Stimulated activated CD8-positive, alpha-beta memory T cell treated with anti-CD3 and anti-CD28 coated beads, Interleukin-2, amount 100 ng/mL, for 1 hour (primary cell): ENCODE measurements at places on chromosomes 1 and 21.

DNA sequence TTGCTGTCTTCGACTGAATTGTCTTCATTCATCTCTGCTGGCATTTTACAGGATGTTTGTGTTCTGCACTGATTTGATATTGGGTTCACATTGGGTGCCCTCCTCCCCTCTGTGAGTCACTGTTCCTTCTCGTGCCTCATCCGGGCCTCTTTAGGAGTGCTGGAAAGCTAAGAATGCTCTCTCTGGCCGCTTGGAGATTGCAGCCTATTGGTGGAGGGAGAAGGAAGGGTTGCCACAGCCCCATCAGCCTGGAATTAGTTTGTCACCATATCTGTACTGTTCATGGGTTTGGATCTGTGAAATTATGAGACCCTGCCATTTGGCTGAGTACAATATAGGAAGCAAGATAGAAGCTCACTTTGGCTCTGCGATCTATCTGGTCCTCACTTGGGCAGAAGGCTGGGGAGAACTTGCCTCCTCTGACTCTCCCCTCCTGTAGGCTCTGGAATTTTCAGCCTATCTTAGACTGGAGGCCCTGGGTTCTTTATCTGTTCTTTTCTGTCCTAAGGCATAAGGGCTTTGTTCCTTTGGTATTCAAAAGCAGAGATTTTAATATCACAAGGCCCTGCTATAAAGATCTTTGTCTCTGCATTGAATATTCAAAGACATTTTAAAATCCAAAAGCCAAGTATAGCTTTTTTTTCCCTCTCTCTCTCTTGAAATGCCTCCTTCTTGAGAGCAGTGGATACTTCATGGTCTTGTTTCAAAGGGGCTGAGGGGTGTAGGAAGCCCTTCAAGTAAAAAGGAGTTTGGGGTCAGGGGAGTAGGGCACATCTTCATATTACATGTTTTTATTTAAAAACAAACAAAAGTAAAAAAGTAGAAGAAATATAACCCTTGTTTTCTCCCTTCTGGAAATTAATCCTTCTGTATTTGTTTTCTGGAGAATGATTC lies 347.9 kb downstream of the ZP4 start:
- no peak for DNase-seq

GRCh38 chr1:206804156-206804737 lies 32.0 kb upstream of the IL10 start:
- no peak for DNase-seq

DNA sequence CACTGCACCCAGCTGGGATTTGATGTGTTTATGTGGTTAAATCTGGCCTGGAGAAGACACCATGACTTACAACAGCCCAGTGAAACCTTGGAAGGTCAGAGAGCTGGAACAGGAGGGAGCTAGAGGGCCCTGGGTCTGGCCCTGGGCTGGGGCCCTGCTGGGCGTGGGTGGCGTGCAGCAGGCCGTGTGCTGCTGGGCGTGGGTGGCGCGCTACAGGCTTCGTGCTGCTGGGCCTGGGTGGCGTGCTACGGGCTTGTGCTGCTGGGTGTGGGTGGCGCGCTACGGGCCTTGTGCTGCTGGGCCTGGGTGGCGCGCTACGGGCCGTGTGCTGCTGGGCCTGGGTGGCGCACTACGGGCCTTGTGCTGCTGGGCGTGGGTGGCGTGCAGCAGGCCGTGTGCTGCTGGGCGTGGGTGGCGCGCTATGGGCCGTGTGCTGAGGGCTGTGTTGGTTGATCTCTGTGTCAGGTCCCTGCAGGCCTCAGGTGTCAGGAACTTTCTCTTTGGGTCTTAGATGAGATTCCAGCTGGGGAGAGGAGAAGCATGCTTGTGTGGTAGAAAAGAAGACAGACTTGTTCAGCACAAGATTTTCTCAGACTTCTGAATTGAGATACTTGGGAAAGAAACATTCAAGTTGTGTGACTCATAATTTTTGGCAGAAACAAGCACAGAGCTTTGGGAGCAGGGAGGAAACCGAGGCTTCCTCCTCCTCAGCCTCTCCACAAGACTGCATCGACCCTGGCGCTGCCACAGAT lies 66.0 kb downstream of the COL18A1 start:
- no peak for DNase-seq

DNA sequence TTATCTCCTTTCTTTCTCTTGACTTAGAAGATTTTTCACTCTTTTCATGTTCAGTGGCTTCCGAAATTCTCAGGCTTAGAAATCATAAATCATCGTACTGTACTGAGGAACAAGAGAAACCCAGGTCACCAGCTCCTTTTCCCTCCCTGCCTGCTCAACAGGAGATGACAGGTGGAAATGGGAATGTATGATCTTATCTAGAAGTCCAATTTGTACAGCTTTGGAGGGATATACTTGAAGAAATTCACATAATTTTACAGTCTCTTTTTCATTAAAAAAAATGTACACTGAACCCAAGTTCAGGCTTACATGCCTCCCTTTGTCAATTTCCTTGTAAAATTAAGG lies 11.7 kb downstream of the EVA1C start:
- DNase-seq = no peak

GRCh38 chr1:20551161-20551560 lies 1.2 kb upstream of the FAM43B start:
- no peak for DNase-seq

DNA sequence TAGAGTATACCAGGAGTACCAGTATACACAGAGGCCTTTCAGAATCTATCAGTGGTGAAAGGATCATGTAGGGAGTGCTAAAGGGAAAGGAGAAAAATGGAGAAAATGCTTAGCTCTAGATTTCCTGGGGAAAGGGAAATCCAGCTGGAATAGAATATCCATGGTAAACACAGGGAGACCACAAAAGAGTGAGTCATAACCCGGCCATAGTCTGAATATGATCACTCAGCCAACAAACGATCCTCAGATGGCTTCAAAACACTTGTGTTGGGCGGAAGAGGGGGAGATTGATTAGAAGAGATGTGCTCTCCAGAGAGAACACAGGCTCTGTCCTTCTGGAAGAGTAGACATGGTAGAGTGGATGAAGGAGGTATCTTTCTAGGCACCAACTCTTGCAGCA lies 180.6 kb downstream of the PAPPA2 start:
- no peak for DNase-seq

- no peak for DNase-seq
Measured at GRCh38 chr1:226337276-226337875, 28.4 kb upstream of the LIN9 start.
